ENCODE measurements at places on chromosomes 3 and 15. TPM values are rescaled to one million over a fixed set of nuclear protein-coding genes. Genes with fewer than 3 reads are reported as not detected.

DNA sequence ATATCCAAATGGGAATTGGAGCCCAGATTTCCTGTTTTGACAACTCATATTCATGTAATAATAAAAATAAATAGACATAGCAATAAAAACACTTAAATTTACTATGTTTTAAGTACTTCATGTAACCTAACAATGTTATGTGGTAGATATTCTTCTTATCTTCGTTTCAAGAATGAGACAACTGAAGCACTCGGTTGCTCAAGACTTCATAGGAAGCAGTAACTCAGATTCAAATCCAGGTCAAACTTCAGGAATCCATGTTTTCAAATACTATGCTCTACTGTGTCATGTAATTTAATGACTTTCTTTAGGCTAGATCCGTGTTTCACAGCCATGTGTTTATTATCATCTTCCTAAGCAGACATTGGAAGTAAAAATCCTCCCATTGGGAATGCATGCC is 492.2 kb downstream of the CNTN3 start:
- no peak for DNase-seq
- H3K4me3 ChIP-seq = no peak overlapping the region
- no peaks in the 10 kb centered on the region for H3K36me3 ChIP-seq
- H3K27me3 ChIP-seq = no peaks in the 10 kb centered on the region
- H3K27ac ChIP-seq = no peak overlapping the region

GRCh38 chr3:46909535-46910161 is 32.1 kb downstream of the PTH1R start:
- H3K4me3 ChIP-seq = no peak overlapping the region
- H3K27me3 ChIP-seq = no peaks in the 10 kb centered on the region
- peak; percentile 56 for DNase-seq
- H3K27ac ChIP-seq = no peak overlapping the region

DNA sequence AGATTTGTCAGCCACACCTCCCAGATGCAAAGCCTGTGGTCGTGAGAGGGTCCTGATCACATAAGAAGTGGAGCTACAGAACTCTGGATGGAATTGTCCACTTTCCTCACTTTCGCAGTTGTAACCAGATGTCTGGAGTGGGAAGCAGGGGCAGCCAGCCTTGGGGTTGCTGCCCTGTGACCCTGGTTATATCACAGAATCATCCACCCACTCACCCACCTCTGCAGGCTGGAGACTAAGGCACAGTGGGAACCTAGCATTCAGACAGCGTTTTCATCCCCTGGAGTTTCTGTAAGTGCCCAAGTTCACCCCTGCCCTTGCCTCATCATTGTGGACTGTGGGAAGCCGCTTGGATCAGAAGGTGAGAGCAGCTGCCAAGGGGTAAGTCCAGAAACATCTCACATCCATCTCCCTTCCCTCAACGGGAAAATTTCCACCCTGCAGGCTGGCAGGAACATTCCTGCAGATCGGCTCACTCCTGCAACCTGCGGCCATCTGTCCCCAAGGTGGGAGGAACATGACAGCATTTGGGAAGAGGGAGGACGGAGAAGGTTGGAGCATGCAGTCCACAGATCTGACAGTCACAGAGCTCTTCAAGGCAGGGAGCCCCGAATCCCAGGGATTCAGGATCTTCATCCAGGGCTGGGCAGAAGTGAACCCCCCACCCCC is 2.9 kb upstream of the IQSEC1 start:
- H3K27me3 ChIP-seq = no peaks in the 10 kb centered on the region
- no peak overlapping the region for H3K27ac ChIP-seq
- H3K36me3 ChIP-seq = no peaks in the 10 kb centered on the region
- peaks cover 46% of the 10 kb centered on the region for H3K4me1 ChIP-seq

DNA sequence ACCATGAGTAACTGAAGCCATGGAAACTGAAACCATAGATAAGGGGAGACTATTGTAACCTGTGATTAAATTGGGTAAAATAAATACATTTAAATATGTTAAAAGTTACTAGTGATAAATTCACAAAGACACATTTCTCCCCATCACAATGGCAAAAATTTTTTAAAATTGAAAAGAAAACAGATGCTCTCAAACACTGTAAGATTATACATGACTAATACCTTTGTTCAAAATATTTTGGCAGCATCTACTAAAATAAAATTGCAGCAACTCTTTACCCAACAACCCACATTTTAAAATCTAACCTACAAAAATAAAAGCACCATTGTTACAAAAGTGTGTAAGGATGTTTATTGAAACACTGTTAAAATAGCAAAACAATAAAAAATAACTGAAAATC is 93.3 kb downstream of the CLASP2 start:
- no peak for DNase-seq
- no peaks in the 10 kb centered on the region for H3K27me3 ChIP-seq
- peaks cover 9% of the 10 kb centered on the region for H3K36me3 ChIP-seq
- no peak overlapping the region for H3K27ac ChIP-seq
- no peak overlapping the region for H3K4me3 ChIP-seq

DNA sequence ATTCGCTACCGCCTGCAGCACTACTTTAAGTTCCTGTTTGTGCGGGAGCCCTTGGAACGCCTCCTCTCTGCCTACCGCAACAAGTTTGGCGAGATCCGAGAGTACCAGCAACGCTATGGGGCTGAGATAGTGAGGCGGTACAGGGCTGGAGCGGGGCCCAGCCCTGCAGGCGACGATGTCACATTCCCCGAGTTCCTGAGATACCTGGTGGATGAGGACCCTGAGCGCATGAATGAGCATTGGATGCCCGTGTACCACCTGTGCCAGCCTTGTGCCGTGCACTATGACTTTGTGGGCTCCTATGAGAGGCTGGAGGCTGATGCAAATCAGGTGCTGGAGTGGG is 995 bp downstream of the CHST14 start:
- H3K4me3 ChIP-seq = peak overlapping the region; percentile 89
- H3K27ac ChIP-seq = peak overlapping the region; percentile 83
- H3K36me3 ChIP-seq = no peaks in the 10 kb centered on the region
- H3K27me3 ChIP-seq = no peaks in the 10 kb centered on the region
- no peak for DNase-seq
- peaks cover 7% of the 10 kb centered on the region for H3K4me1 ChIP-seq

DNA sequence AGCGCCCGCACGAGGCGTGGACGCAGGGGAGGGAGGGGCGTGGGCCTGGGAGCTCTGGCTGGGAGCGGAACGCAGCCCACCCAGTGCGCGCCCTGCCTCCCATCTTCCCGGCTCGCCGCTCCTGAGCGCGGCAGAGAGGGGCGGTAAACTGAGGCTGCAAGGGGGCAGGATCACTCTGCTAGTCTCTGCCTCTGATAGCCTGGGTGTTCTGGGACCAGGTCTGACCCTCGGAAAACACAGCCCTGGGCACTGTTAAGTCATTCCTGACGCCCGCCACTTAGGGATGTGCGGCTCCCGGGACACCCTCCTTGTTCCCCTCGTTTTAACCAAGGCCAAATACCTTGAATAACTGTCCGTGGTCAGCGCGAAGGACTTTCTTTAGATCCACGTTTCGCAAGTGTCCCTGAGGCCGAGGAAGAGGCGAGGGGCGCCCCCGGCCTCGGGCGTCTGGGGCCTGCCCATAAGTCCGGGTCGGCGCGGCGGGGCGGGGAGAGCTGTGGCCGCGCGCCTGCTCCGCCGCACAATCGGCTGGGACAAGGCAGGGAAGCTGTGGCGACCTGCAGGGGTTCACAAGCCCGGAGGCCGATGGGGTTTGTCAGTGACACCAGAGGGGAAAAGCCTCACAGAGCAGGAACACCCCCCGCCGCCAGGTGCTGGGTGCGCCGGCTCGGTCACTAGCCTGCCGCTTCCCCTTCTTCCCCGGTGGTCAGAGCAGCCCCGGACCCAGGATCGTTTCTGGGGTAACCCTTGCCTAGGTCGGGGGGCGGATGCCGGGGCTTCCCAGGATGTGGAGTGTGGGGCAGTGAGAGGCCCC is 1.5 kb downstream of the ITPKA start:
- no peak for DNase-seq
- peaks cover 25% of the 10 kb centered on the region for H3K4me1 ChIP-seq
- peak overlapping the region; percentile 80 for H3K4me3 ChIP-seq
- H3K27ac ChIP-seq = no peak overlapping the region
- H3K27me3 ChIP-seq = peaks cover 6% of the 10 kb centered on the region
- H3K36me3 ChIP-seq = no peaks in the 10 kb centered on the region

DNA sequence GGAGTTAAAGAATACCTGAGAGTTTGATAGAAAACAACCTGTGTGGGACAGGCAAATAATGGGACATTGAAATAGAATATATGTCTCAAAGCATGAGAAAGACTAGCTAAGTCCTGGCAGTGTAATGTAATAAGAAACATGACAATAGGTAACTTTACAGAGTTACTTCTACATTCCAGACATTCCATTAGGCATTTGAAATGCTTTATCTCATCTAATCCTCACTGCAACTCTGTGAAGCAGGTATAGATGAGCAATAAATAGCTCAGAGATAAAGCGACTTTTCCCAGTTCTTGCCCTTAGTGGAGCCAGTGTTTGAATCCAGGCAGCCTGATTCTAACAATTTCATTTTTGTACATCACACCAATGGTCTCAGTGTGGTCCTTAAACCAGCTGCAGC is 76.8 kb downstream of the CPNE4 start:
- H3K27ac ChIP-seq = no peak overlapping the region
- H3K27me3 ChIP-seq = no peaks in the 10 kb centered on the region
- no peak overlapping the region for H3K4me3 ChIP-seq
- no peaks in the 10 kb centered on the region for H3K36me3 ChIP-seq

GRCh38 chr3:194280777-194281176 is 70.4 kb downstream of the CPN2 start:
- H3K4me1 ChIP-seq = peaks cover 13% of the 10 kb centered on the region
- H3K4me3 ChIP-seq = no peak overlapping the region

DNA sequence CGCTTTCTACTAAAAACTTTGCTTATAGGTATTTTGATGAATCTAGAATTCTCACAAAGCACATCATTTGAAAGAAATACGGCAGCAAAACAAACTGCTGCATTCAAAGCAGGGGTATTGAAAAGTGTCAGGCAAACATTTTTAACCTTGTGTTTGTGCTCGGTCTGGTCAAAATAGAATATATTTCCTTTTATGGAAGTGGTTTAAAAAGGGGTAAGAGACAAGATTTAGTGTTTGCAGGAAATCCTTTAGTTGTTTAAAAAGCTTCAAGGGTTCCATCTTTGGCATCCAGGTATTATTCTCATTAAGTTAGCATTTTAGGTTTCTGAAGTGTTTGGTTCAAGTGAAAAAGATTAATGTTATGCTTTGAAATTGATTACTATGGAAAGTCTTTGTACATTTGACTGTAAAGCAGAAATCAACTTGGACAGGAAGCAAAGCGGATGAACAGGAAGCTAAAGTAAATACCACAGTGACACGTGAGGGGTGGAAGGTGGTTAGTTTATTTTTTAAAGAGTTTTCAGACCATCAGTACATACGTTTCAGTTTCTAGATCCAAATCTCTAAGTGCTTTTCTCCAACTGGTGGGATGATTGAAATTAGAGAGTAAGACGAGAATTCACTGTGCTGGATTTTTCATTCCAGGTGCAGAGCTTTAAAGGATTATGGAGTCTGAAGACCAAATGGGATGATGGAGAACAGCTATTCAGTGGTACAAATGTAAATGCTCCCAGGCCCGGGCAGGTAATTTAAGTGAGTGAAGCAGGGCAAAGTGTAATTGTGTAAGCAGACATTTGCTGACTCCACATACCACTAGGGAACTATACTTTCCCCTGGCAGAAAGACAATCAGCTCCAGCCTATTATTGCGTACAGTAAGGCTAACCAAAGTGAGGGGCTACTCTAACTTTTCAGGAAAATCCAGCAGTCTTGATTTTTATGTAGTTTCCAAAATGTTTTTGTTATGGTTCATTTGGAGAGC is 341.8 kb upstream of the TBL1XR1 start:
- no peak for DNase-seq
- H3K4me1 ChIP-seq = no peaks in the 10 kb centered on the region
- H3K36me3 ChIP-seq = no peaks in the 10 kb centered on the region
- H3K4me3 ChIP-seq = no peak overlapping the region
- H3K27me3 ChIP-seq = no peaks in the 10 kb centered on the region
- H3K27ac ChIP-seq = no peak overlapping the region

PCOLCE2 gene
- 58.1 TPM for total RNA-seq

DNA sequence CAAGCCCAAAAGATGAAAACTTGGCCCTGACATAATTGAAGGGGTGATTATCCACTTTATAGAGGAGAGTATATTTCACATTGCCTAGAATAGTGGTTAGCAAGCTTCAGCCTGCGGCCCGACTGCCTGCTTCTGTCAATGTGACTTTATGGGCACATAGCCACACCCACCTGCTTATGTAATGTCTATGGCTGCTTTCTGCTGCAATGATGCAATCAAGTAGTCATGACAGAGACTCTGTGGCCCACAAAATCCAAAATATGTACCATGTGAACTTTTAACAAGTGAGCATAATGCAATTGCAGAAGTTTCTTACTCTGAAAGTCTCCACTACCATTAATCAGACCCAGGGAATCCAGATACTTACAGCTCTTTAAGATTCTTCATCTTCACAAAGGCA is 103.1 kb downstream of the LRIG1 start:
- no peaks in the 10 kb centered on the region for H3K27me3 ChIP-seq
- H3K27ac ChIP-seq = peak overlapping the region; percentile 44
- H3K4me1 ChIP-seq = peaks cover 60% of the 10 kb centered on the region

DNA sequence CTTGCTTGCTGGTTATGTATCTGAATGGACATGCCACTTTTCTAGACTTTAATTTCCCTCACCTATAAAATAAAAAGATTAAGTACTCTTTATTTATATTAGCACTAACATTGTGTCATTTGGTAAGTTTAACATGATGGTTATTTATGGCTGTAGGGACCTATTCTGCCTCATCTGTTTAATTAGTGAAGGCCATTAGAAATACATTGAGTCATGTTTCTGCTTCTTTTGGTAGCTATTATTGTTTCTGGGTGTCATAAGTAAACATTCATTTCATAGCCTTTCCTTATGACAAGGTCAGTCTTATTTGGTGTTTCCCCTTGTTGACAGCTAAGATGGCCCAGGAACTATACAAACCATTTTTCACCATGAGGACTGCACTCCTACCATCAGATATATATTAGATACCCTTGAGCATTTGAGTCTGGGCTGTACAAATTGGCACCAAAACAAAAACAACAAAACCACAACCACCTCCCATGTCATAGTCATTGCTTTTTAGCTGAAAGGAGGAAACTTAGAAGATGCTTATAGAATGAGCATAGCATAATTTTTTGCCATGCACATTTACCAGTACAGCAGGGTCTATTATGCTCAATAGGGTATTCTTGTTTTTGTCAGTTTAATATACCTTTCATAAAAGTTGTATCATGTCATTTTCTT is 39.3 kb downstream of the SRP14 start:
- no peak overlapping the region for H3K27ac ChIP-seq
- H3K4me1 ChIP-seq = no peaks in the 10 kb centered on the region
- no peaks in the 10 kb centered on the region for H3K27me3 ChIP-seq
- no peak overlapping the region for H3K4me3 ChIP-seq
- no peak for DNase-seq

DNA sequence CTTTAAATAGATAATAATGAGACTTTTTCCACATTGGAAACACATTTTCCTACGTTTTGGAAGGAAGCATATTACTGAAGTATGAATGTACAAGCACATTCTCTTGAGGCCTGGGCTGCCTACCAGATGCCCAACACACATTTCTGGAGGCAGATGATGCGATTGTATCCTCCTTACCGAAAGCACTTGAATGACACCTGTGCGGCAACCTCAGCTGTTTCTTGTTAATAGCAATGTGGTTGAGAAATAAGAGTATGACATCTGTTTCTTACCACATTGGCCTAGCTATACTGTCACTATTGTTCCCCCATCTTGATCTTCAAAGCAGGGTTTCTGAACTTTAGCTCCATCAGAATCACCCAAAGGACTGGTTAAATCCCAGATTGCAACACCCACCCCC is 84.8 kb downstream of the ARPP21 start:
- no peak overlapping the region for H3K4me3 ChIP-seq
- DNase-seq = no peak
- no peaks in the 10 kb centered on the region for H3K36me3 ChIP-seq
- H3K27me3 ChIP-seq = no peaks in the 10 kb centered on the region
